ENCODE measurements at places on chromosomes 7 and 10. TPM values are rescaled to one million over a fixed set of nuclear protein-coding genes. Genes with fewer than 3 reads are reported as not detected.

DNA sequence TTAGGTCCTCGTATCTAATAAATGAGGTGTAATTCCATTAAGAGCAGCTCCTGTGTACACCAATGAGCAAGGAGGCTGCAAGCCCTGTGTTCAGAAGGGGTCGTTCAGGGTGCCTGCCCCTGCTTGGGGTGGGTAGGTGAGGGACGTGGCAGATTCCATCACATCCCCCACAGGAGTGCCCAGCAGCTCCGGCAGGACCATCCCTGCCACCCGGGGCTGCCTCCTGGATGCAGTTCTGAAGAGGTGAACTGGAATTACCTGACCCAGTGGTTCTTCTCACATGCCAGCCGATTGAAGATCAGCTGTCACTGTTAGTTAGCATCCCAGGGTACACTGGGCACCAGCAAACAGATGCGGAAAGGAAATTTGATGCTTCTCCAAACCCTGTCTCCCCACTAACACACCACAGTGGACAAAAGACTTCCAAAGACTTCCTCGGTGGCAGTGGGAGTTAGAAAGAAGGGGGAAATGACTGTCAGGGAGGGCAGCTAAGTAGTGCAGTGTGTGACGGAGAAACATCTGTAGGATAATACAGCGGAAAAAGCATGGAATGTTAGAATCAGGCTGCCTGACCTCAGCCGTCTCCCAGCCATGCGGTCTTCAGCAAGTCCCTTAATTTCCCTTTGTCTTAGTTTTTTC, 313.6 kb upstream of the ZMIZ1 start:
- no peak for DNase-seq

- DNase-seq = no peak
Observed at GRCh38 chr10:117801691-117802090, 245.1 kb downstream of the RAB11FIP2 start.

Gene CRYGN
- total RNA-seq = 0.16 TPM

DNA sequence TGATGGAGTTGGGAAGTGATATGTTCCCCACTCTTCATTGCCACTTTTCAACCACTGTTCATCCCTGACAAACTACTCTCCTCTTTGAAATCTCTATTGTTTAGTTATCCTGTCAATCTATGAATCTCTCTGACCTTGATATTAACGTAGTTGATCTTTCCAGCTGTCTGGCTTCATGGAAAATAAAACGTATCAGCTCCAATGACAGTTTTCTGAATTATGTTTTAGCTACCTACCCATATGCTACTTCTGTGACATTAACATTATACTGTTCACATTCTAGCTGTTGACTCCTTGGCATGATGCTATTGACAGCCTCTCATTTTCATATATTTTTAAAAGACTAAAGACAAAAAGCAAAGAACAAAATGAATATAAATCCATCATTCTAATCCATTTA, 53.3 kb downstream of the PCLO start:
- no peak for DNase-seq

DNA sequence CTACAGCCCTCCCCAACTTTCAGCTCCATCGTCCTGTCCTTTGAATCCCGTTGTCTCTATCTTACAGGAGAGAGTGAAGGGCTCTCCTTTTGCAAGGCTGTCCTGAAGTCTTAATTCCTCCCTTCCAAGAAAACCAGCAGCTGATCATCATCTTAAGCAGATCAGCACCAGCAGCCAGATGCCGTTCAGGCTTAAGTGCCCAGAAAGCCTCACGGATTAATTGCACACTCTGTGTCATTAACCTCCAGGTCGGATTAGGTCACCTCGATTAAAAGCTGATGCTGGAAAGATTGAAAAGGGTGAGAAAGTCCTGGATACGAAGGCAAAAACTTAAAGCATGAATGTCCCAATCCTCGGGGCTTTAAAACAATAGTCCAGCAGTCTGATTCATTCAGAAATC, 24.8 kb upstream of the ADARB2 start:
- no peak for DNase-seq

- no peak for DNase-seq
Observed at GRCh38 chr7:92699560-92699959, 109.4 kb upstream of the FAM133B start.

GRCh38 chr7:133491201-133491691, 238.4 kb downstream of the EXOC4 start:
- DNase-seq = no peak

GRCh38 chr7:112162142-112162766, 43.9 kb downstream of the DOCK4 start:
- DNase-seq = no peak

DNA sequence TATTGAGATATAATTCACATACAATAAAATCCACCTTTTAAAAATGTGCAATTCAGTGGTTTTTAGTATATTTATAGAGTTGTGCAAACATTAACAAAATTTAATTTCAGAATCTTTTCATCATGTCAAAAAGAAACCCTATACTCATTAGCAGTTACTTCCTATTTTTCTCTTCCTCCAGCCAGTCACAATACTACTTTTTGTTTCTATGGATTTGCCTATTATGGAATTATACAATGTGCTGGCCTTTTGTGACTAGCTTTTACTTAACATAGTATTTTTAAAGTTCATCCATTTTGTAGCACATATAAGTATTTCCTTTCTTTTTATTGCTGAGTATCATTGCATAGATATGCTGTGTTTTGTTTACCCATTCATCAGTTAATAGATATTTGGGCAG, 199.9 kb upstream of the IMMP2L start:
- DNase-seq = no peak

DNA sequence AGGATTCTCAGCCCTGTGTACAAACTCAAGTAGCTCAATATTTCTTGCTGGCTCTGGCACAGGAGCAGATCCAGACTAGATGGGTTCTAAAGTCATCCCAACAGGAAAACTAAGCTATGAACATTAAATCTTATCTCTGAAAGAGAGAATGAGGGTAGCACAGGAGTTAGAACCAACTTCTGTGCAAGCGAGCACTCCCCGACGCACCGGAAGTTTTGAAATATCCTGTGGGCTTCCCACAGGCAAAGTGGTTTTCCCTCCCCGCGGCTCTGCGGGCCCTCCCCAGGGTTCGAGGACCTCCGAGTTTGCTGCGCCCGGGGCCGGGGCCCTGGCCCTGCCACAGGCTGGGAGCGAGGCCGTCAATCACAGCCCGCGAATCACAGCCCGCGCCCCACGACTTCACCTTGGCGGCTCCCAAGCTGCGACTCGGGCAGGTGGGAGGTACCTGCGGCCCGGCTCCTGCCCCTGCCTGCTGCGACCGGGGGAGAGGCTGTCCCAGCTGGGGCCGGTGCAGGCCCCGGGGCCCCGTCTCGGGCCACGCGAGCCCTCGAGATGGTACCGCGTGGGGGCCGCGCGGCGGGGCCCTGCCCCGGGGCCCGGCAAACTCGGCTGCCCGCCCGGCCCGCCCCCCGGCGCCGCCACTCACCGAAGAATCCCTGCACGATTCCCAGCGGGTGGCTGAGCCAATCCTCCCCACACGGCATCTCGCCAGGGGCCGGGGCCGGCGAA, 598 bp downstream of the MCMBP start:
- DNase-seq = no peak

DNA sequence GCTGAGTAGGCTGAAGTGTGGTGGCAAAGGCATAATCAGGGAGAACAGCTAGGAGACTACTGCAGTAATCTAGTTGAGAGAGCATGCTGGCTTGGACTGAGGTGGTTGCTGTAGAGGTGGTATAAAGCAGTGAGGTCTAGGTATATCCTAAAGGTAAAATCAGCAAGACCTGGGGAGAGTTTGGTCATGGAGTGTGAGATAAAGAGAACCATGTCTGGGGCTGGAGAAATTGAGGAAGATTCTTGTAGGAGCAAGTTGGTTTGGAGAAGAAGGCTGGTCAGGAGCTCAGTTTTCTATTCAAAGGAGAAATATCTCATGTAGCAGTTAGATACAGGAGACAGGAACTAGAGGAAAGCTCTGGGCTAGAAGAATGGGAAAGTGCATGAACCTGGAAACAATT, 32.9 kb upstream of the ST7 start:
- no peak for DNase-seq

Data from urinary bladder (tissue), 4 donors.